ENCODE measurements at places on chromosomes 5 and 9.

DNA sequence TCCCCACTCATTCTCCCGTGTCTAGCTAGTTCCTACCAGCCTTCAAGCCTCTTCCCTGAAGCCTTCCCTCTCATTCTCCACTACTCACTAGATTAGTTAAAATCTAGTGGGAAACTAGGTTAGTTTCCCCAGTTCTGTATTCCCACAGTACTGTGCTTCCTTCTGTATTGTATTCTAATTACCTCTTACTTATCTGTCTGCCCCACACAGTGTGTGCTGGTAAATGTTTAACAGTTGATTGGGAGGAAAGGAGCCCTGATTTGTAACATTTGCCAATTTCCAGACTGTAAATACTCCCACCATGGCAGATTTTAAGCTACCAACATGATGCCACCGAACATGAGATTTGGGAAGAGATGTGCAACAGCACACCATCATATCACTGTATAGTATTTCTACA, 8.3 kb downstream of the KLHL3 start:
- DNase-seq, result no peak

- DNase-seq, result no peak
Observed at GRCh38 chr5:154244476-154244875, 53.9 kb downstream of the GALNT10 start.

- DNase-seq, result no peak
Observed at GRCh38 chr9:121439711-121440664, 59.7 kb downstream of the GGTA1 start.

- no peak for DNase-seq
Observed at GRCh38 chr5:122915717-122916461, 70.5 kb downstream of the SNX24 start.

DNA sequence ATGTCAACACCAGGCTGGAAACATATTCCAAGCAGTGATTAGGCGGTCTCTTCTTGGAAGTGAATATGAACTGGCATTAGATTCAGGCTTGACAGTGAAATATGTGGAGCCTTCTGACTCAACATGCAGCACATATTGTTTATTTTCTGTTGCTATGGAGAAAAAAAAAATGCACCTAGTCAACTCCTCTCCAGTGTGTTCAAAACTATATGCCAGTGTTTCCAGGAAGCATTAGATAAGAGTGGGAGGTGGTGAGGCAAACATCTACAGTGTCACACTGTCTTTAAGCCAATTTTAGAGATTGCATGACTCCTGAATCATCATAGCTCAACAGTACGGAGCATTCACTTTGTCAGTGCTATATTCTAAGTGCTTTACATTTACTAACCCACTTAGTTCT, 117.9 kb downstream of the HCN1 start:
- DNase-seq, result no peak

GRCh38 chr9:120616966-120617935, 37.3 kb upstream of the CDK5RAP2 start:
- DNase-seq, result no peak

DNA sequence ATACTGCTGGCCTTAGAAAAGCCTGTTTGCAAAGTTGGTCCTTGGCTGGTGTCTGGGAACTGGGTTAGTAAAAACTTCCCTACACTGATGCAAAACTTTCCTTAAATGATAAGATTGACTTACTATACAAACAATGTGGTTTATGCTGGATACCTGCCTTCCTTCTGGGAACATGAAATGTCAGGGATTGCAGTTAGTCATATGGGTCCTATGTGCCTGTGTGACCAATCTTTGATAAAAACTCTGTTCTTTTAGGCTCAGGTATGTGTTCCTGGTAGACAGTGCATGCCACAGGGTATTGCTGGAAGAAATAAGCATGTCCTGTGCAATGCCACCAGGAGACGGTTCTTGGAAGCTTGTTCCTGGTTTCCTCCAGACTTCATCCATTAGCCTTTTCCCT, 173.3 kb downstream of the RMI1 start:
- DNase-seq, result no peak

DNA sequence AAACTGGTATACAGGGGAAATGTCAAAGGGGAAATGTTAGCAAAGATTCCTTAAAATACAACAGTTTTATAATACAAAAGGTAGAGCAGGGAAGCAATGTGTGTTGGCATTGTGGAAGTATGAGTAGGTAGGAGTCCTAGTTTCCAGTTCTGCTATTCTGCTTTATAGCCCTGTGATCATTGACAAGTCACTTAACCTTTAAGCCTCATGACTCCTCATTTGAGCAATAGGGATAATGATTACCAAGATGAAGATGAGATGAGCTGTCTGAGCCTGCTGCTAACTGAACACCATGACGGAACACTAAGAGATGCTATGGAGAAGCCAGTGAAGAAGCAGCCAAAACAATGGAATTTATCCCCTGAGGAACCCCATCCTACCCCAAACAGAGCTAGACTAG, 251.7 kb downstream of the PAPPA start:
- DNase-seq, result no peak

GRCh38 chr9:120886490-120886967, 9.5 kb upstream of the PHF19 start:
- DNase-seq, result no peak

DNA sequence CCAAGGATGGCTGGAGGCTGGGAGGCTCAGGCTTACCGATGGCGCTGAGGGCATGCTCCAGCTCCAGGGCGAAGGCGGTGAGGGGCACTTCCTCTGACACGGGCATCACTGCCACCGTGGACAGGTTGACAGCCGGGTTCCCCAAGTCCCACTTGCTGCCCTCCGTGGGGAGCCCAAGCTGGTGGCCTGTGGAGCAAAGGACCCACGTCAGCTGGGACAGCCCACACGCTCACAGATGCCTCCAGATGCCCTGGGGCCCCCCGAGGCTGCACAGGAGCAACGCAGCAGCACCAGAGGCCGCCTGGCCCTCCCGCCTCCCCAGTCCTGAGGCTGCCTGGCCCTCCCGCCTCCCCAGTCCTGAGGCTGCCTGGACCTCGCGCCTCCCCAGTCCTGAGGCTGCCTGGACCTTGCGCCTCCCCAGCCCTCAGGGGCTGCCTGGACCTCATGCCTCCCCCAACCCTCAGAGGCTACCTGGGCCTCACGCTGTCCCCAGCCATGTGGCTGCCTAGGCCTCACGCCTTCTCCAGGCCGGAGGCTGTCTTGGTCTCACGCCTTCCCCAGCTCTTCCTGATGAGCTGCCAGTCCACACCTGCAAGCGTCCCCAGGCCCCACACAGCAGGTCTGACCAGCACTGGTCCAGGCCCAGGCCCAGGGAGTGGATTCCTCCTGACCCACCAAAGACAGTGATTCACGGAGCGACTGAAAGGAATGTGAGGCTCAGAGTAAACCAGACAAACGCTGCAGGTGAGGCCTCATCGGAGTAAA, 25.6 kb upstream of the NSMF start:
- DNase-seq, result no peak

Measured in activated CD8-positive, alpha-beta memory T cell treated with anti-CD3 and anti-CD28 coated beads, Interleukin-2, amount 50 U/mL, for 48 hours (primary cell).